Small intestine (tissue), 16 donors: ENCODE measurements at places on chromosomes 5 and 9. TPM values are rescaled to one million over a fixed set of nuclear protein-coding genes. Genes with fewer than 3 reads are reported as not detected.

CCDC183 gene
- 1.6 TPM for polyA plus RNA-seq

MARCHF11 gene
- polyA plus RNA-seq = 0.06 TPM

ZNF169 gene
- 2.3 TPM for polyA plus RNA-seq

CARD6 gene
- polyA plus RNA-seq = 8.5 TPM

QRFP gene
- 0.12 TPM for polyA plus RNA-seq

PDE6A gene
- not detected for polyA plus RNA-seq

- H3K36me3 ChIP-seq = no peaks in the 10 kb centered on the region
- DNase-seq = no peak
- no peaks in the 10 kb centered on the region for H3K4me1 ChIP-seq
- H3K27ac ChIP-seq = peak overlapping the region; percentile 12
- no peak overlapping the region for H3K4me3 ChIP-seq
Observed at GRCh38 chr5:172574871-172575223, 66.2 kb upstream of the NEURL1B start.

DNA sequence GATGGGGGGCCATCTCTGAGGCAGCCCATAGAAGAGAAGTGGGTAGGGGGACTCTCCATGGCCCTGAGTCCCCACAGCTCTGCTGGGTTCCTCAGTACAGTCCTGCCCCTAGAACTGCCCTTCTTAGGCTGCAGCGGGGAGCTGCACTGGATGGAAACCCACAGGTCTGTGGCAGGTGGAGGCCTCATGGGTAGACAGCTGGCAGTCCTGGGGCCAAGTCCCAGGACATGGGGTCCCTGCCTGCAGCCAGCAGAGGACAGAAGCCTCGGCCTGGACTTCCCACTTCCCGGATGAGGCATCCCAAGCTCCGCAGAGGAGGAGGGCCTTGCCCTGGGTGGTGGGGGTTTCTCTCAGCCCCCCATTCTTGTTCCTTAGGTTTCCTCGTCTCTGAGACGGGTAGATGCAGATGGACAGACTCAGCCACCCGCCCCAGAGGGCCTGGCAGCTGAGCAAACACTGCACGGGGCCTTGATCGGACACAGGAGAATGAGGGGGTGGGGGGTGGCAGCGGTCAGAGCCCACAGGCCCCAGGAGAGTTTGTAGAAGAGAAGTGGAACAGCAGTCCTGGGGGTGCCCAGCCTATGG lies 153.8 kb downstream of the C9orf50 start:
- peaks cover 18% of the 10 kb centered on the region for H3K4me1 ChIP-seq
- H3K27me3 ChIP-seq = no peaks in the 10 kb centered on the region
- H3K4me3 ChIP-seq = no peak overlapping the region
- DNase-seq = no peak

DNA sequence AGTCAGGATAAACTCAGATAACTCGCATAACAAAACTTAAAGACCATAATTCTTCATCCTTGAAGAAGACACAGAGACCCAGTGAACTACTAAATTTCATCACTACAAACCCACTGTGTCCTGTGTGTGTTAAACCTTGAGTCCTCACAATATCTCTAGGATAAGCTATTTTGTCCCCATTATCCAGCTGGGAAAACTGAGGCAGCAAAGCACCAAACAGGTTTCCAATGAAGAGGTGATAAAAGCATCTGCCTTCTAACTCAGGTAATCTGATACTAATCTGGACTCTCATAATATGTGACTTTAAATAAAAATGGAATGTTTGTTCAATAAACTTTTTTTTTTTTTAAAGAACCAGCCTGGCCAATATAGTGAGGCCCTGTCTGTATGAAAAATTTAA lies 62.7 kb upstream of the PPP2CA start:
- DNase-seq = no peak
- H3K27ac ChIP-seq = no peak overlapping the region
- H3K4me3 ChIP-seq = no peak overlapping the region
- H3K4me1 ChIP-seq = no peaks in the 10 kb centered on the region
- no peaks in the 10 kb centered on the region for H3K36me3 ChIP-seq

- H3K27ac ChIP-seq = no peak overlapping the region
- DNase-seq = no peak
- no peaks in the 10 kb centered on the region for H3K27me3 ChIP-seq
Observed at GRCh38 chr5:33367416-33367815, 73.3 kb upstream of the TARS1 start.

- DNase-seq = no peak
- H3K36me3 ChIP-seq = peaks cover 20% of the 10 kb centered on the region
- no peaks in the 10 kb centered on the region for H3K27me3 ChIP-seq
- H3K4me1 ChIP-seq = no peaks in the 10 kb centered on the region
- H3K27ac ChIP-seq = no peak overlapping the region
Observed at GRCh38 chr5:10401498-10401897, 40.2 kb upstream of the ROPN1L start.

GRCh38 chr9:92725766-92726165 lies 38.9 kb downstream of the BICD2 start:
- DNase-seq = no peak
- H3K36me3 ChIP-seq = peaks cover 81% of the 10 kb centered on the region
- no peak overlapping the region for H3K4me3 ChIP-seq
- no peak overlapping the region for H3K27ac ChIP-seq
- no peaks in the 10 kb centered on the region for H3K27me3 ChIP-seq
- no peaks in the 10 kb centered on the region for H3K4me1 ChIP-seq

GRCh38 chr5:180179442-180180420 lies 29.3 kb downstream of the RASGEF1C start:
- H3K27me3 ChIP-seq = no peaks in the 10 kb centered on the region
- no peak overlapping the region for H3K4me3 ChIP-seq
- no peak for DNase-seq
- no peaks in the 10 kb centered on the region for H3K4me1 ChIP-seq

GRCh38 chr5:6632324-6632887 lies 438 bp downstream of the NSUN2 start:
- no peaks in the 10 kb centered on the region for H3K27me3 ChIP-seq
- DNase-seq = peak; percentile 13
- no peaks in the 10 kb centered on the region for H3K36me3 ChIP-seq

DNA sequence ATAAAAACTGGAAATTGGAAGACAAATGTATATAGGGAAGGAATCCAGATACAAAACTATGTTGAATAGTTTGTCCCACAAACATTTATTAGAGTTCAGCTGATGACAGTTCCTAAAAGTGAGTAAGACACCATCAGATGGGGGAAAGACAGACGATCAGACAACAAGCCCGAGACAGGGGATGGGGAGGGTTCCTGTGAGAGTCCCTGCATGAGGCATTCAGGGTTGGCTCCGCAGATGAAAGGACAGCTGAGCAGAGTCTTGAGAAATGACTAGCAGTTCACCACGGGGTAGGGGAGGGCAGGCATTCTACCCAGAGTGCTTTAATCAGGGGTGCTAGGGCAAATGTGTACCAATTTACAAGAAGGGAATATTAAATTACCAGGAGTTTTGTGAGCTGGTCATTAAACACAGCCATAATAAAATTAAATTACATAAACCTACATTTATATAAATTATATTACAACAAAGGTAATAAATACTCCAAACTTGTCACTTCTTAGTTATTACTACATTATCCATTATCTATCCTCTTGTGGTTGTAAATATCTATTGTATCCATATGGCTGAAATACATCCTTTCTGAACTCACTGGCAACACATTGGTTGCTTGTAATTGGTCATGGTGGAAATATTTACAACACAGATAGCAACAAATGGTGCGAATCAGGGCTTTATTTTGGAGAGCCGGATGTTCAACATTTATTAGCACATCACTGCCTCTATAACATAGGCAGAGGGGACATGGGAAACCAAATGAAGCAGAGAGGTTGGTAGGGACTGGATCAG lies 27.8 kb downstream of the TNFSF15 start:
- H3K36me3 ChIP-seq = no peaks in the 10 kb centered on the region
- H3K4me3 ChIP-seq = no peak overlapping the region
- peaks cover 21% of the 10 kb centered on the region for H3K4me1 ChIP-seq
- peak; percentile 21 for DNase-seq
- peak overlapping the region; percentile 78 for H3K27ac ChIP-seq

DNA sequence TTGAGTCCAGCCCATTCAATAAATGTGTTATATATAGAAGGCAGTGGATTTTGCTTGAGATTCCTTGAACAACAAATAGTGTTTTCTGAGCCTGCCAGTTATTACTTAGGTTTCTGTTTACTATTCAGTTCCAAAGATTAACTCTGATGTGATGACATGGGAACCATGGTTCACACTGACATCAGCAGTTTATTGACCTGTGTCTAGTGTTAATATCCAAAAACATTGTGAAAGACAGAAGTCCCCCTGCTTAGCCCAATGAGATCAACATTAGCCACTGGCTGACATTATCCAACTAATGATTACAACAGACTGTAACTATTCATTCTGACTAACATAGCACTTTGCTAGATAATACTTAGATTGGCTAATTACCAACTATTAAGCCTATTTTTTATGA lies 14.9 kb downstream of the APBA1 start:
- peaks cover 2% of the 10 kb centered on the region for H3K27me3 ChIP-seq
- H3K27ac ChIP-seq = no peak overlapping the region
- H3K4me1 ChIP-seq = peaks cover 3% of the 10 kb centered on the region
- no peak overlapping the region for H3K4me3 ChIP-seq
- peak; percentile 26 for DNase-seq
